Stimulated activated CD8-positive, alpha-beta memory T cell treated with anti-CD3 and anti-CD28 coated beads, Interleukin-2, amount 100 ng/mL, for 1 hour (primary cell): ENCODE measurements at places on chromosomes 5 and 9.

DNA sequence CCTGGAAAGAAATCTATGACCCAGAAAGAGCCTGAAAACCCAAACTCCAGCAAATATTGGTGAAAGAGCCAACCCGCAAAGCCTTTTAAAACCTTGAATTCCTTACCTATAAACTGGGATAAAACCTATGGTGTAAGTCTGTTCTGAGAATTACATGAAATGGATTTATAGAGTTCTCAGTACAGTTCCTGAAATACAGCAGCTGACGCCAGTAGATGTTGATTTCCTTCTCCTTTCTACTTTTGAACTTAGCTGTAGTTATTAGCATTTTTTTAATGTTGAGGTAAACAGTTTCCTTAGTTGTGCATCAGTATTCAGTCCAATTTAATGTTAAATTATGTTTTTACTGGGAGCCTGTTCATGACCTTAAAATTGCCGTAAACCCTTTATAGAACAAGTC, 3.7 kb downstream of the SPIN1 start:
- no peak for DNase-seq

DNA sequence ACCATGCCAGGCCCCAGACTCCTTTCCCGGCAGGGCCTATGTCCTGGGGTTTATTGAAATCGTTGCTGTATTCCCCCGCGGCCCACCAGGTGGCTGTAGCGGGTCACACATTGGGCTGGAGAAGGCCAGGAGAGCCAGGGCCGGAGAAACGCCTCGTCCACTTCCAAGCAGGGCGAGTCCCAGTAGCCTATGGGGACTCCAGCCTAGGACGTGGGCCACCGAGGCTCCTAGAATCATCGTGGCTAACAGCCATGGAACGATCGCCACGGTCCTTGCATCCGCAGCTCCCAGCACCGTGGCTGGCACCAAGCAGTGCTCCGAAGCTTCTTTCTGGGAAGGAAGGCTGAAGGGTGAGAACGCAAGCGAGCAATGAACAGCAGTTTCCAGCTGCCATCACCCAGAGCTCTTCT, 87.7 kb downstream of the ENTREP1 start:
- no peak for DNase-seq

- DNase-seq: no peak
Measured at GRCh38 chr5:82540301-82540700, 262.1 kb upstream of the RPS23 start.

DNA sequence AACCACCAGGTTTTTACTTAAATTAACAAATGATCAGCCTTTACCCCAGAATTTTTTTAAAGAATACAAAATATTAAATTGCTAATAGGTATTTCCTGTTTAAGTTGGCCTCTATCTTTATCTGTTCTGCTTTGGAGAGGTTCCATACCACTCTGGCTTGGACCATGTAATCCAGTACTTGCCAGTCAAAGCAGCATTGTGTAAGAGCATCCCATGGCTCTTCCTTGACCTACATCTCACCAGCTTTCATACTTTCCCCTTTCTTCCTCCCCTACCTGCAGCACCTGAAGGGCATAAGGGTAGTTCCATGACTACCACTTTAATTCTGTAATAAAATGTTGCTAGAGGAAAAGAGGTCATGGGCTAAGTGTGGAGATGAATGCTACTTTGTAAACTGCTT, 140.8 kb upstream of the MTAP start:
- DNase-seq: no peak

DNA sequence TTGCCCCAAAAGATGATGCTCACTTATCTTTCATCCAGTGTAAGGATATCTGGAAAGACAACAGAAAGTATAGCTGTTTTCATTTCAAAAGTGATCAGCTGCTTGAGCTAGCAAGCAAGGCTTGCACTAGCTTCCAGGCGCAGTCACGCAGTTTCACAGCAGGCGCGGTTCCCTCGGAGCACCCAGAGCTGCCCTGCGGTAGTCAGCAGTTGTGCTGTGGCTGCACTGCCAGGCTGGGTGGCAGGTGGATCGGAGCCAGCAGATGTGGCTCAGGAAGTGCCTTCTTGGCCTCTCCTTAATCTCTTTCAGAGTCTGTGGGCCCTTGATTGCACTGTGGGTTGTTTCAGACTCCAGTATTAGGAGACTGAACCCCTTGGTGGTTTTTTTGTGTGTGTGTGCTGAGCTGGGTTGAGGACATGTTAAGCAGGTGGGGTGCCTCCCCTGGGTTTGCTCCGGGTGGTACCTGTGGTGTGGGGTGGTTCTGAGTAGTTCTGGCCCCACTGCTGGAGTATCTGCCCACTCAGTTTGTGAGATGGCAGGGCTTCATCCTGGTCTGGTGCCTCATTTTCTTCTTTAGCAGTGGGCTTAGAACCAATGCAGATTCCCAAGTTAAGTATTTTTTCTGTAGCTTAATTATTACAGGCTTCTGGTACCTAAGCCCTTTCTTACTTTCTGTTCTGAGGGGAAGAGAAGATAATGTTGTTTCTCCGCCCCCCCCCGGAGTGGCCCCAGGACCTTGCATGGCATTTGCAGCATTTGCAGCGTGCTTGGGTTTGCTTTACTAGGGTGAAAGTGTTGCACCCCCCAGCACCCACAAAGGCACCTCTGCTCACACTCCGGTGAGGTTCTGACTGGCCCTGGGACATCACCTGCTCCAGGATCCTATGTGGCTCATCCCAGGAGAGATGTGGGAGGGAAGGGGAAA, 16.4 kb downstream of the TENT4A start:
- no peak for DNase-seq

GRCh38 chr5:68037546-68037945, 178.0 kb upstream of the PIK3R1 start:
- no peak for DNase-seq

DNA sequence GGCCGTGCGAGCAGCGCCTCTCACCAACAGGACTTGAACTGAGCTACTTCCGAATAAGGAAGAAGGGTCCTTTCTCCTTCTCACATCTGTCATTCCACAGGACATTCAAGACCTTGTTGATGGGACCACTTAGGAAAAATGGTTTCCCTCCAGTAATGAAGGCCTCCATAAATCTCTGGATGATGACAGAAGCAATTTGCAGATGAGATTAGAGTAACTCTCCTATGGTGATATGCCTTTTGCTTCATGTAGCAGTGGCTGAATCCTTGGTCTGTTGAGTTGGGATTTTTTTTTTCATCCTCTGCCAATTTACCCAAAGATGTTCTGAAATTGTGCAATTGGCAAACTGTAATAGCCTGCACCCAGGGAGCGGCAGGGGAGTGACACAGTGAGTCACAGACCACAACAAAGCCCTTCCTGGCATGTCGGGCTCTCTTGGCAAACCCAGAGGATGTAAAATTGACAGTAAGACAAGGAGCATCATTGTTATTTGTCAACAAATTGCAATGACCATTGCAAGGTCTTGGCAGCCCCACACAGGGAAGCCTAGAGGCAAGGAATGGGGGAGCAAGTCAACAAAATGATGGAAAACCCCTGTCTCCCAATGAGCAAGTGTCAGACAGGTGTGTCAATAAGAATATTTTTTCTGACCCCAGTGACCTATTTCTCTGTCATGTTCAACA, 275.9 kb downstream of the ACTL7B start:
- DNase-seq: no peak

- DNase-seq: no peak
Measured at GRCh38 chr9:135887585-135888050, 19.7 kb downstream of the CAMSAP1 start.

GRCh38 chr5:34996261-34996660, 51.5 kb downstream of the AGXT2 start:
- no peak for DNase-seq

DNA sequence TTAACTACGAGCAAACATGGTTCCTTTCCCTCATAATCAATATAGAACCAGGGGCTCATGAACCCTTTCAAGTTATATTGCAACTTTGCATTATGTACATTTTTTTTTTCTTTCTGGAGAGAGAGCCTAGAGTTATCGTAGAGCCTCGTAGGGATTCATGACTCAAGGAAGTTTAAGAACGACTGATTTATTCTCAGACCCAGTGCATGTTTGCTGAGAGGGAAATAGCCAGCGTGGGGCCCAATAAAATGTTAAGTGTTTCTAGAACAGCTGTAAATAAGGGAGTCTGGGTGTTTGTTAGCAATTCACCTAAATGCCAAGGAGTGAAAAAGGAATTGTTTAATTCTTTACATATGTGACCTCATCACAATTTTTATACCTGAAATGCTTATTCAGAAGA, 119.0 kb upstream of the KLF9 start:
- DNase-seq: no peak

DNA sequence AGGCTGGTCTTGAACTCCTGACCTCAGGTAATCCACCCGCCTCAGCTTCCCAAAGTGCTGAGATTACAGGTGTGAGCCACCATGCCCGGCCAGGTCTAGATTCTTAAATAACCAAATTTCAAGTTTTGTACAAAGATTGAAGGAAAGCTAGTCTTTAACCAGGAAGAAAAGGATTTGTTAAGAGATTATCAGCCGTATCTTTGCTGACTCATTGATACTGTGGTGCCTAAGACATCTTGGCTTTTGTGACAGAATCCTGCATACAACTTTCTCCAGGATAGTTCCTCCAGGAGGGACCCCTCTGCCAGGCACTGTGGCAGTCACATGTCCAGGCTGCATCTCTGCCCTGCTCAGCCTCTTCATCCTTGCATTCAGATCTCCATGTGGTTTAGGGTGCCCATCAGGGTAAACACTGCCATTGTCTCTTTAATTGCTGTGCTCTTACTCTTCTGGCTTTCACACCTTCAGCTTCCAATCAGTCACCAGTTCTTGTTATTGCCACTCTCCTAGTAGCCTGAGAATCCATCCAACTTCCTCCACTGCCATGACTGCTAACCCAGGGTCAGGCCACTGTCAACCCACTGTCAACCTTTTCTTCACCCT, 10.0 kb downstream of the MAP3K1 start:
- no peak for DNase-seq

- DNase-seq: no peak
Measured at GRCh38 chr5:120394259-120394658, 69.8 kb upstream of the PRR16 start.

- no peak for DNase-seq
Measured at GRCh38 chr5:3345195-3345594, 250.4 kb upstream of the IRX1 start.

DNA sequence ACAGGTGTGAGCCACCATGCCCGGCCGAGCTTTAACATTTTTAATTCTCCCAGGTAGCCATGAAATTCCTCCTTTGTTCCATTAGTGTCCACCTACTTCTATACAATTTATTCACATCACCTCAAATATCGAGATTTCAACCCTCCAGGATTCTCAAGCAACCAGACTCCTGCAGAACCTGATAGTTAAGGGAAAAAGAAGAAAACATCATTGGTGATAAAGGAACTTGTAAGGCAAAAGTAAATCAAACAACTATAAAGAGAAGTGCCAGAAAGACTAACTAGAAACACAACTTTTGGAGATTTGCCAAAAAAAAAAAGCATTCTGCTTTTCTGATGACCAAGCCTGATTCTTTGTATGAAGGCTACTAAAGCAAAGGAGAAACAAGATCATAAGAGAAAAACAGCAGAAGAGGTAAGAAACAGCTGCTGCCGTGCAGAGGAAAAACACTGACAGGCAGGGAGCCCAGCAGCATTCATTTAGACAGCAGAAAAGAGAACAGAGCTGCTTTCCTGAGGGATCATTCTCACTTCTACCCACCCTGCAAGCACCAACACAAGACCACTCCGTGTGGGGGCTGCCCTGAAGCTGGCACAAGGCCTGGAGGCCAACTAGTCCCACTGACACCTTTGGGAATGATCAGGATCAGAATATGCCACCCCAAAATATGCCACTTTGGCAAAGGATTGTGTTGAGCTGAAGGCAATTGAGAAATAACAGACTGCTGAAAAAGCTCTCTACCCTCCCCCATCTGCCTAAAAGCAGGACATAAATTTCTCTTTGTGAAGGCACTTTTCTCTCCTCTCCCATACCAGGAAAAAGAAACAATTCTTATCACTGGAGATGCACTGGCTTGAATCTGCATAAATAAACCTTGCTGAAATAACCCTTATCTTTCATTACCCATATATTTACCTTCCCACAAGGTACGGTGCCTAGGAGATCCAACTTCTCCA, 75.1 kb downstream of the ALDH7A1 start:
- DNase-seq: no peak

GRCh38 chr5:41087461-41087860, 16.3 kb upstream of the MROH2B start:
- no peak for DNase-seq

- DNase-seq: no peak
Measured at GRCh38 chr5:7811715-7812114, 39.2 kb downstream of the CFAP90 start.

- no peak for DNase-seq
Measured at GRCh38 chr9:124594225-124594624, 87.0 kb upstream of the NR5A1 start.

GRCh38 chr9:94110821-94111252, 26.6 kb downstream of the PTPDC1 start:
- DNase-seq: no peak

DNA sequence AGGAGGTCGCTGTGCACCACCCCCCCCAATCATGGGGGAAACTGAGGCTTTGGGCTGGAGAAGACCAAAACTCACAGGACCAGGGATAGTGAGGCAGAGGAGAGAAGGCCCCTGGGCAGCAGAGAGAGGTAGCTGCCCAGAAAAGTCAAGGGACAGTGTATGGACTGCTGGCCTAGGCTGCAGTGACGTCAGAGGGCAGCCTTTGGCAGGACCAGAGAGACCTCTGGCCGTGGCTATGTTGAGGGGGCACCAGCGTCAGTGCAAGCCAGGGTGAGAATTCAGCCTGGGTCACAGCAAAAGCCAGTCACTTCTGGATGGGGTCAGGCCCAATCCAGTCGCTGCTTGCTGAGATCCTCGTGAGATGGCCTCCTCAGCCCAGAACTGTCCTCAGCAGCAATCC, 26.5 kb downstream of the FLT4 start:
- DNase-seq: no peak

DNA sequence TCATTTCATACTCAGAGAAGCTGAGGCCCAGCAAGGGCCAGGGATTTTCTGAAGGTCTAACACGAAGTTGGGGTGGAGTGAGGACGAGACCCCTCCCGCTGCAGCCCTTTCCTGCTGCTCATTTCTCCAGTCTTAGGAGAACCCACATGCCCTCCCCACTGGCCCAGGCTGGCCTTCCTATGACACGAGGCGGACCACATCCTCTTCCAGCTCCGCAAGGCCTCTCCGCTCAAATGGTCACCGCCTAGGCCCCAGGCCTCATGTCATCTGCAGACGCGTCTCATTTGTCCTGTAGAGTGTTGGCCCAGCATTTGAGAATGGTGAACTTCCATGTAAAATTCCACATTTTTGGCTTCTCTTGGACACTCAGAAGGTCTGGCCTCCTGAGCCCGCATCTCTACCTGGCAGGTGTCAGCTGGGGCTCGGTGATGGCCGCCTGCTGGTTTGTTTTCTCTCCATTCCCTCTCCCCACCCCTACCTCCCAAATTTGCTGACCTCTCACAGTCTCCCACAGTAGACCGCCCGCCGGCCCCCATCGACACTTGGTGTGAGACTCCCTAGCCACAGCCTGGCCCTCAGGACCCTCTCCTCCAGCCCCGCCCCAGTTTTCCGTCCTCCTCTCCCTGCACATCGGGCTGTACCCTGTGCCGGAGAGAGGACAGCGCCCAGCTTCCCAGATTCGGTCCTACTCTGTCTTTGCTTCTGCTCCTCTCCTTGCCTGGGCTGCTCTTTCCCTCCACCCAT, 51.7 kb downstream of the ERGIC1 start:
- DNase-seq: no peak
